ENCODE measurements at places on chromosomes 1 and 21.
A peak's percentile ranks its signal among the peaks of the same experiment; 100 is the strongest.

DNA sequence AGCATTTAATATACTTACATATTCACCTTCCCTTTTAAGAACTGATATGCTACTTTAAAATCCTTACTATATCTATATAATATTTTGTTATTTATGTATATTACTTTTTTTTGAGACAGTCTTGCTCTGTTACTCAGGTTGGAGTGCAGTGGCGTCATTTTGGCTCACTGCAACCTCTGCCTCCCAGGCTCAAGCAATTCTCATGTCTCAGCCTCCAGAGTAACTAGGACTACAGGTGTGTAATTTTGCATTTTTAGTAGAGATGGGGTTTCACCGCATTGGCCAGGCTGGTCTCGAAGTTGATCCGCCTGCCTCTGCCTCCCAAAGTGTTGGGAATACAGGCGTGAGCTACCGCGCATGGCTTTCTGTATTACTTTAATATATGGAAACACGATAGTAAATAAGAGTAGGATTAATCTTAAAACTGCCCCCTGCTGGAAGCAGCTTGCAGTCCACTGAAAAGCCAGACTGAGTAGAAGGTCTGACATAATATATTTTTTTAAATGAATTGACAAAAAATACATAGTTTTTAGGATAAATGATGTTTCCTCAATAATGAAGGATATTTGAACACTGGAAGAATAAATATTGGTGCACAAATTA lies 24.4 kb downstream of the RCAN3 start:
- no peak for DNase-seq

DNA sequence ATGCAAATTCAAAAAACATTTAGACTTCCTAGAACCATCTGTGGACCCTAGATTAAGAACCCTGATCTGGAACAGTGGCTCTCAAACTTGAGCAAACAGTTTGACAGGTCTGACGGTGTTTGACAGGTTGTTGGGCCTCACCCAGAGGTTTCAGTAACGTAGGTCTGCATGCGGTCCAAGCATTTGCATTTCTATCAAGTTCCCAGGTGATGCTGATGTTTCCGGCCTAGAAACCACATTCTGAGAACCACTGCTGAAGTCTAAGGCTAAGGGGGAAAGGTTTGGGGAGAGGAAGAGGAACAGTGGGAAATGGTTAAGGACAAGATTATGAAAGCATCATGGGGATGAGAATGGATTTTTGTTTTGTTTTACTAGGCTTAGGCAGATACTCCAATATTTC lies 48.6 kb downstream of the MDM4 start:
- DNase-seq: no peak

DNA sequence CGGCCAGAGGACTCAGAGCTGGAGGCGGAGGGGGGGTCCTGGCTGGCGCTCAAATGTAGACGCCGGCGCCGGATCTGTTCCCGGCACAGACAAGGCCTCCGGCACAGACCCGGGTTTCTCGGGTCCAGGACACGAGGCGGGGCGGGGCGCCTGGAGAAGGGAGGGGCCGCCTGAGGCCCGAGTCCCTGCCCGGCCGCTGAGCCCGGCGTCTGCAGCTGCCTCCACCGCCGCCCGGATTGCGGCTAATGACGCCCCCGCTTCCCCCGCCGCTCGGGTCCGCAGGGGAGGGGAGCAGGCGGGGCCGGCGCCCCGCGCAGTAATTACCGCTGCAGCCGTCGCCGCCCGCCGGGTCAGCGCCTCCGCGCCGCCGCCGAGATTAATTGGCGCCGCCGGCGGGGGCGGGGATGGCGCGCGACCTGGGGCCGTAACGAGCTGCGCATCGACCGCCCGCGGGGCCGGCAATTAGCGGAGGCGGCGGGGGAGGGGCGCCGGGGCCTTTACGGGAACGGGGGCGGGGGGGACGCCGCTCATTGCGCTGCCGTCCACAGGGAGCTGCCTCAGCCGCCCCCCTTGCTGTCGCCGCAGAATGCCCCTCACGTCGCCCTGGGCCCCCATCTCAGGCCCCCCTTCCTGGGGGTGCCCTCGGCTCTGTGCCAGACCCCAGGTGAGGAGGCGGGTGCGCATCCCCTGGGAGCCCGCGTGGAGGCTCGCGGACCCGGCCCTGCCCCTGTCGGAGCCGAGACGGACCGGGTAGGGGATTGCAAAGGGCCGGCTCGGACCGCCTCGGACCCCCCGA lies 17.3 kb downstream of the NOC2L start:
- DNase-seq: no peak

DNA sequence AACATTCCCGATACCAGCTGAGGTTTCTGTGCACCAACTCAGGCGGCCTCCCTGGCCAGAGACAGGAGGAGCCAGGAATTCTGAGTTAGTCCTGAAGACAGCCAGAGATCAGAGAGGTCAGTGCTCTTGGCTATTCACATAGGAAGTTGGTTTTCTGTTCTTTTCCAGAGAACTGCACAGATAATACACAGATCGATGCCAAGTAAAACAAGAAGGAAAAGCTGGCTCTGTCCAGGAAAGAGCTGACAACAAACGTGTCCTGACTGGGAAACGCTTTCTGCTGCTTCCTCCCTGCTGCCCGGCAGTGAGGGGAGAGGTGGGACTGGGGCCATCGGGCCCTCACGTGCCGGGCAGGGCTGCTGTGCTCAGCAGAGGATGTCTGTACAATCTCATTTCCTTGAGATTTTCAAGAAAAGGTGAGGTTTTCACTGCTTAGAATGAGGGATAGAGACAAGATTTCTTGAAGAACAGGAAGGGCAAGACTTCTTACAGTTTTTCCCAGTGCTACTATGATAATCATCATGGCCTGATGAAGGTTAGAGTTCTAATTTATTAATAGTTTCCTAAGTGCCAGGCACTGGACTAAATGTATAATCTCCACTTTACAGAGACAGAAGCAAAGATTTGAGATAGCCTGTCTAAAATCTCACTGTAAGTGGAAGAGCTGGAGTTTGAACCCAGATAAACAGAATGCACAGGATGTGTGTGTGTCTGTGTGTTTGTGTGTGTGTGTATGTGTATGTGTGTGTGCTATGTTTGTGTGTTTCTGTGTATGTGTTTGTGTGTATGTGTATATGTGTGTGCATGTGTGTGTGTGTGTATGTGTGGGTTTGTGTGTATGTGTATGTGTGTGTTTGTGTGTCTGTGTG lies 211.0 kb upstream of the RAB4A start:
- DNase-seq: no peak

GRCh38 chr1:3651930-3652547 lies at the start of gene TP73:
Gene TP73 (plus strand): TSS chr1:3652516. CDS start chr1:3682366, 29,850 bp downstream.
- no peak for DNase-seq

DNA sequence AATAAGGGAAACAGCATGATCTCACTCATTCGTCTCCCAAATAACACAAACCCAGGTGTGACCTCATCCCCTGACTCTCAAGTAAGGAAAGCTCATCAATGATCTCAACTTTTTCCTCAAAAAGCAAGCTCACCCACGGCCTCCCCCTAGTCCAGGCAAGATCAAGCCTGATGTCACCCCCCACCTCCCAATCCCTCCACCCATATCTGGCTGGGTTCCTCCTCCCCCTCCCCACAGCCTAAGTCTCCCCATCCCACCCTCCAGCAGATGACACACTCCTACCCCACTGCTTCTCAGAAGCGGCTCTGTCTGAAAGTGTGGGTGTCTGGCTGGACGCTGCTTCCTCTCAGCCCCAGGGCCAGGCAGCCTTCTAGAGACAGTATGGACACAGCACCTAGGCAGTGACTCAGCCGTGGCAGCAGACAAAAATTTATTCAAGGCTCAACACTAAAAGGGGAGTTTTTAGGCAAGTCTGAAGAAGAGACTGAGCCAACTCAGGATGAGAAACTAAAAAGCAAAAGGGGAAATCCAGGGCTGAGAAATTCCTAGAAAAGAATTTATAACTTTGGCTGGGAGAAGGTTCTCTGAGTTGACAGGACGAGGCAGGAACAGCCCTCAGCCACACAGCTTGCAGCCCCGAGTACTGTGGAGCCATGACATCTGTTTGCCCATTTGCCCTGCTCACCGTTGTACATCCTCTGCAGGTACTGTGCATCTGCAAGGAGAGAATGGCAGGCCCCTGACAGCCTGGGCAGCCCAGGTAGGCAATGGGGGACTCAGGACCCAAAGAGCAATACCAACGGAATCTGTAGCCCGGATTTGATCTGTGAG lies 81.6 kb upstream of the LRRC8D start:
- no peak for DNase-seq

GRCh38 chr1:51236531-51237350 lies 668 bp downstream of the RNF11 start:
- no peak for DNase-seq

DNA sequence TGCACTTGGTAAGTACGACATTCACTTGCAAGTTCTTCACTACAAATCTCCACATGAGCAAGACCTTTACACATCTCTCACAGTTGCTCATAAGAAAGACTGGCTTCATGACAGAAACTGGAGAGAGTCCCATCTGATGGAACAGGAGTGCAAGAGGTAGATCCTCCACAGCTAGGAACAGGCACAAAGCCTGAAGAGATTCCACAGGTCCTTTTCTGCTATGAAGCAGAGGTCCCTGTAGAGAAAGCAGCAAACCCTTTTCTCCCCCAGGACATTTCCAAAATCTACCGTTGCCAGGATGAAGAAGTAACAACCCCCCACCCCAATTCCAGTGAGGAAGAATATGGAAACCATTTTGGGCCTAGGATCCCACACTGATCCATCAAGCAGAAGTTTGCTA lies 47.3 kb downstream of the EIF4G3 start:
- no peak for DNase-seq

- DNase-seq: no peak
Measured at GRCh38 chr1:23720256-23720995, 22.8 kb upstream of the ELOA start.

GRCh38 chr1:24151175-24151533 lies 8.2 kb upstream of the IL22RA1 start:
- no peak for DNase-seq

GRCh38 chr21:33374450-33375096 lies 28.6 kb upstream of the IFNGR2 start:
- DNase-seq: peak; percentile 34

DNA sequence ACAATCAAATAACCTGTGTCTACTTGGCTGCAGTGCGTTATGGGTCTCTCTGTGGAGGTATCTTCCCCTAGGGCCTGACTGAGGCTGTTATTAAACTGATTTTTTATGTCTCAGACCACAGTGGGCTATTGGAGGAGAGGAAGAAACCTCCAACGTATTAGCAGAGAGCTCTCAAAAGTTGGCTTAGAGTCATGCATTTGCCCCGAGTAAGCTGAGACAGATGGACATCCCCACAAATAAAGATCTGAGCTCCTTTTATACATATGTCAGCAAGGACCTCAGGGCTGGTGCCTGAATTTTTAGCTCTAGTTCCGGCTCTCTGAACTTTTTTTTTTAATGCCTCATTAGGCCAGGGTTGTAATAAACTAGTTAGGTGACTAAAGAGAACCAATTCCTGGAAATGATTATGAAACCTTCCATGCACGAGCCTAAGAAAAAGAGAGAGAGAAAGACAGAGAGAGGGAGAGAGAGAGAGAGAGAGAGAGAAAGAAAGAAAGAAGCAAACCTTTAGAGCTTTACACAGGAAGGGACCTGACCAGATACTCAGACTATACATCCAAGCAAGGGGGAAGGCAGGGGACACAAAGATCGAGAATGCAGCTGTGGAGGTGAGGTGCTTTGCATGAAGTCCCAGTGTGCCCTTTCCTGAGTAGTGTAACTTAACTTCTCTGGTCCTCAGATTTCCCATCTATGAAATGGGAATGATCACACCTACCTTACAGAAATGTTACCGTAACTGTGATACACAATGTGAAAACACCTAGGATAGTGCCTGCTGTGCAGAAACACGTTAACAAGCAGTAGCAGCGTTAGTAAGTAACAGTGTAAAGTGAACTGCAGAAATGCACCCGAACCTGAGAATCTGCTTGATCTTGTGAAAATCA lies 8.4 kb upstream of the PIGR start:
- DNase-seq: no peak

DNA sequence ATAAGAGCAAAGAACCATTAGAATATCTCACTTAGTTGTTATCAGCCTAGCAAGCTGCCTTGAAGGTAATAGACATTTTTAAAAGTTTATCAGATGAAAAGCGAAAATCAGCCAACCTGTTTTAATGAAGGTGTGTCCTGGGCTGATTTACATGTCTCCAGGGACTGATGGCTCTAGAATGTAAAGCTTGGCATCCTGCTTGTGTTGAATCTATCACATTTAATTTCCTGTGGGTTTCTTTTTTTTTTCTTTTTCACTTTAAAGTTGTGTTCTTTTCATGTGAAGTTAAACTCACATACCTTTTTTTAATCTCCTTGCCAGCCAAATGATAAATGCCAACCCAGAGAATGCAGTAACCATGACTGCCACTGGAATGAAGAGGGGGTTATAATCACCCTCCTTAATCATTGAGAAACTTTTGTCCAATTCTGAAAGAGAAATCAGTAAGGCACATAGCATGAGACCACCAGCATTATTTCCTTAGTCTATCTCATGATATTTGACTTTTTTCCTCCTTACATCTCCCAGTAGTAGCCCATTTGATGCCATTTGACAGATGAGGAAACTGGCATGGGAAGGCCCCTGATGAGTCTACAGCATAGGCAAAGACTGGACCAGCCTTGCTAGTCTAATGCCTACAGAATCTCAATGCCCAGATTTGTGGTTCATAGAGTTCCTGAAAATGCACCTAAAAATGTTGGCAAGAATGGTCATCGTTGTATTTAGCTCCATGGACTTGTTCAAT lies 10.0 kb downstream of the SELL start:
- no peak for DNase-seq

DNA sequence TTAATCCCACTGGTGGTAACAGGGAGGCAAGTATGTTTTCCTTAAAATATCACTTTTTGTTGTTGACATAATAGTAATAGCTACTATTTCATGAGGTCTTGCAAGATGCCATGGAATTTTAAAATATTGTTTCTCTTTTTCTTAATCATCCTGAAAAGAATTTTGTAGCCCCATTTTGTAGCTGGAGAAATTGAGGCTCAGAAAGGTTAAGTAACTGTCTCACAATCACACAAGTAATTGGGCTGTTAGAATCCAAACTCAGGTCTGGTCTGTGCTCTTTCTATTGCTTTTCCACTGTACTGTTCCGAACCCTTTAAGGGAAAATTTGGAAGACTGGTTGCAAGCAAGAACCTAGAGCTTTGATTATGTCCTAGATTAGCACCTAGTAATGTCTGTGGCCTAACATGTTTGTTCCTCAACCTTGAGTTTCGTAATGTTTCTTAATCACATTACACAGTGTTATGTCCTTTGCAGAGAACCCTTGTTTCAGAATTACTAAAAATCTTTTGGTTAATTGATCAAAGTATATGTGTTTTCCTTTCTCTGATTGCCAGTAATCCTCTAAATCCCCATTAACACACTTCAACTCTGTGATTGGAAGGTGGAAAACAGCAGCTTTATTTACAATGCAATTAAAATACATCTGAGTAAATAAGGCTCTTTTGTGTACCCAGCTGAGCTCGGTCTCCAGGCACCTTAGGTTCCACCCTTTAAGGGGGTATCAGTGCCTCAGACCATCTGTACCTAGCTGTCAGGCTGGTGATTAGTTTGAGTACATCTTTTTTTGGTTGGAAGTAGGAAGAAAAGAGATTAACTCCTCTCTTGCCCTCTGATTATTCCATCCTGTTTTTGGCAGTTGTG lies 10.4 kb downstream of the LRRC42 start:
- DNase-seq: no peak
